Stimulated activated CD4-positive, alpha-beta T cell treated with anti-CD3 and anti-CD28 coated beads, Interleukin-4, amount 100 ng/mL, for 4 hours (primary cell): ENCODE measurements at places on chromosomes 1 and 21.
A peak's percentile ranks its signal among the peaks of the same experiment; 100 is the strongest.

DNA sequence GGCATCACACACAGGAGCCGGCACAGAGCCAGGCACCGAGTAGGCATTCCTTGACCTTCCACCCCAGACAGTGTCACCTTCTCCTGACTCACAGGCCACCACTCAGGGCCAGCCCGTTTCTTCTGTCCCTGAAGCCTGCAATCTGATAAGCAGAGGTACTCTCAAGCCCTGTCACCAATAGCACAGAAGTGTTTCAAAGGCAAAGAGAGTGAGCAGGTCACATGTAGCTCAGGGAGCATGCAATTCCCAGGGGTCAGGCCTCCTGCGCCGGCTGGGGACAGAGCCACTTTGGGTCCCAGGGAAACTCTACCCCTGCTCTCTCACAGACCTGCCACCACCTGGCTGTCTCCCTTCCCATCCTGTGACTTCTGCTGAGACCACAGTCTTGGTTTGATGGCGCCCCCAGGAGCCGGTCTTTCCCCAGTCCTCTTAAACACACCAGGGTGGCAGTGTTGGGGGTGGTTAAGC is 13.2 kb downstream of the CAPN9 start:
- no peak for DNase-seq

DNA sequence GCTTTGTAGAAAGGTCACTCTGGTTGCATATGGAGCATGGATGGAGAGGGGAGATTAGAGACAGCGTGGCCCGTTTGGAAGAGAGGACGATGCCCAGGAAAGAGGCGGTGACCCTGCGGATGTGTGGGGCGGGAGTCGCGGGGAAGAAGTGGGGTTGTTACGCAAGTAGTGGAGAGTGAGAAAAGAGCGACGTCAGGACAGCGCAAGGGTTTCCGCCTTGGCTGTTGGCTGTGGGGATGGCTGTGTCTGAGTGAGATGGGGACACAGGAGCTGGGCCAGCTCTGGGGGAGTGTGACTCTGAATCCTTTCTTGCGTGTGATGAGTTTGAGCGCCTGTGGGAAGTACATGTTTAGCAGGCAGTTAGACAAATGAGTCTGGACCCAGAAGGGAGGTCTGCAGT is 3.8 kb downstream of the B4GALT2 start:
- DNase-seq = no peak

DNA sequence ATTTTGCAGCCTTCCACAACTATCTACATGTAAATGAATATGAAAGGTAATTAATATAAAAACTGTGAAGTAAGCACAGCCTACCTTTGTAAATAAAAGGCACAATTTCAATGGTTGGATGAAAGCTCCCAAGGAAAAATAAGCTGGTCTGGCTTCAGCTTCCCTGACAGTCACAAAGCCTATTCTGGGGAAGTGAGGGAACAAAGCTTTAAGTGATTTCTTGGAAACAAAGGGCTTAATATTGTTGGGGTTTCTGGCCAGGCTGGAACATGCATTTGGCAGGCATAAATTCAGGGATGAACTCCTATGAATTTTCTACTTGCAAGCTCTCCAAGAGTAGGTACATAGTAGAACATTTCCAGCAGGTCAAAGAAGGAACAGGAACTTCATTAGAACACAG is 17.3 kb downstream of the BCAS2 start:
- no peak for DNase-seq

GRCh38 chr21:34598931-34599400 is 15.9 kb downstream of the RCAN1 start:
- no peak for DNase-seq

- DNase-seq = no peak
These were observed 13.1 kb downstream of the UBIAD1 start for GRCh38 chr1:11285883-11286734.

DNA sequence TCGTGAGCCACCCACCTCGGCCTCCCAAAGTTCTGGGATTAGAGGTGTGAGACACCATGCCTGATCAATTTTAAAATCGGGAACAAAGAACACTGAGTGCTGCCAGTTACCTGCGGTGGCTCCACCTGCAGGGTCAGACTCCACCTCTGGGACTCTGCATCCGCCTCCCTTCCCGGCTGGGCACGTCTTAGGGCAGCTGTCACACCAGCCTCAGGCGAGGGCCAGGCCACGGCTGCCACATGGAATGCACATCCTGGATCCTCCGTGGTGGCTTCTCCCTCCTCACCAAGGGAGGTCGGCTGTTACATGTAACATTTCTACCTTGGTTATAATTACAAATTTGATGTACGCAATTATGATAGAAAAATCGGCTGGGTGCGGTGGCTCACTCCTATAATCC is 5.9 kb upstream of the MXRA8 start:
- no peak for DNase-seq

GRCh38 chr1:30710407-30710806 is 13.0 kb downstream of the MATN1 start:
- no peak for DNase-seq

DNA sequence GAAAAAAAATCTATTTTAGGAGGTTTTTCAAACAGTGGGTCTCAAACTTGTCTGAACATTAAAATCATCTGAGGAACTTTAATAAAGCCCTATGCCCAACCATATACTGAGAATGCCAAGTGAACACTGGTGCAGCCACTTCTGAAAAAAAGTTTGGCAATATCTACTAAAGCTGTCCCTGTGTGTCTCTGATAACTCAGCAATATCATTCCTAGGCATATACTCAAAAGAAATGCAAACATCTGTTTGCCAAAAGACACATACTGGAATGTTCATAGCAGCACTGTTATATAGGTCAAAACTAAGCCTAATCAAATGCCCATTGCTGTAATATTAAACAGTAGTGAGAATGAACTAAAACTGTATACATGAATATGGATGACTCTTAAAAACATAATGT is 74.2 kb upstream of the RGS4 start:
- no peak for DNase-seq

GRCh38 chr1:219460081-219460895 is 152.6 kb downstream of the ZC3H11B start:
- no peak for DNase-seq

DNA sequence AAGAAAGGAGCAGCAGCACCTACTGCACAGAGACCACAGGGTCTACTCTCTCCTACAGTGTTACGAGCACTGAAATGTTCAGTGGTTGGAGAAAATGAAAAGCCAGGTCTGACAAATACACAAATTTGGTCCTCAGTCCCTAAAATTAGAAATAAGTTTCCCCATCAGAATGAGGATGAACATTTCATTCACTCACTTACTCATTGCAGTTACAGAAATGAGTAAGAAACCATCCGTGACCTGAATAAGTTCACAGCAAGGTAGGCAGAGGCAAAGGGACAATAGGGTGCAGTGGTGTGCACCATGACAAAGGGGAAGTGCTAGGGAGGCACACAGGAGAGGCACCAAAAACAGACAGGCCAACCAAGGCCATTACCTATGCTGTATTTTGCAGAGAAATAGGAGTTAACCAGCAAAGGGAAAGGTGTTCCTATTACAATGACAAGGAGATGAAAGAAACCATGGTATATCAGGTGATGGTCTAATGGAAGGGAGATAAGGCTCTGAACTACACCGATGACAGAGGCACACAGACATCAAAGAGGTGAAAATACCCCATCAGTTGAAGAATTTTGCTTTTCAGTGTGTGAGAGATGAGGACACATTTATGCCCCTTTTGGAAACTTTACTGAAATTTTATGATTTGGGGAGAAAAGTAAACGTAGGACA is 29.4 kb downstream of the VAV3 start:
- DNase-seq = no peak

DNA sequence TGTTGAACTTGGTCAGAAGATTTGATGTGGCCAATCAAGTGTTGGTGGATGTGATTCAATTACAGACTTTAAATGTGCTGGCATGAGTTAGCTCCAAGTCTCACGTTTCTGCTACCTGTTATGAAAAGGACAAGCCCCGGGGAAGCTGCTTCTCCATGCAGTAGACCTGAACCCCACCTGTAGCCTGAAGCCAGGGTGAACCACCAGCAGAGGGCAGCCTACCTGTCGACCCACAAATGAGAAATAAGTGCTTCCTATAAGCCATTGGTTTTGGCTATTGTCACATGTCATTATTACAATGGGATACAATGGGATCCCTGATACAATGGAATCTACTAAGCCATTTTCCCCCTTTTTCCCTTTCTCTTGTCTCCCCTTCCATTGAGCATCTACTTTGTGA is 230.2 kb downstream of the PRDM2 start:
- DNase-seq = peak; percentile 11

- DNase-seq = no peak
These were observed 138.8 kb downstream of the HHAT start for GRCh38 chr1:210467440-210468043.

- DNase-seq = no peak
These were observed 27.5 kb downstream of the EDN2 start for GRCh38 chr1:41456847-41457540.

DNA sequence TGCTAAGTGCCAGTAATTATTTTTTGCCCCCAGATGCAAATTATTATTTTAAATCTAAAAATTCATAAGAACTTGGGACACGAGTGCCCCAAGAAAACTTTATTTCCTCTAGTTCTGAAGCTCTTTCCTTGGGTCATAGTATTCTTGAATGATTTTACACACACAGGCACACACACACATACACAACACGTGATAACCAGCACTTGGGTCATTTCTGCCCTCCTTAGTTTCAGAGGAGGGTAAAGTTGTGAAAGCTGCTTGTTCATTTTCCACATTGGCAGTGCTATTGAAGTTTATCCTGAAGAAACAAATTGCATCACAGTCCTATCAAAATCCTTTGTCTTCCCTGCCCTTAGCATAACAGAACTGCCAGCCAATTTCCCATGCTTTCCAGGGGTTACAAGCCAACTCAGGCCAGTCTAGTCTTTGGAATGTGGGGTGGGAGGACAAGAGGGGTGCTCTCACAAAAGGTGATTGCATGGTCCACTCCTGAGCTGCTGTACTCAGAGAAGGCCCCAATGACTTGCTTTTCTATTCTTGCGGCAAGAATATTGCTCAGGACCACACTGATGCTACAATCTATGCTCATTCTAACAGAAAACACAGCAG is 98.5 kb upstream of the POGK start:
- no peak for DNase-seq

DNA sequence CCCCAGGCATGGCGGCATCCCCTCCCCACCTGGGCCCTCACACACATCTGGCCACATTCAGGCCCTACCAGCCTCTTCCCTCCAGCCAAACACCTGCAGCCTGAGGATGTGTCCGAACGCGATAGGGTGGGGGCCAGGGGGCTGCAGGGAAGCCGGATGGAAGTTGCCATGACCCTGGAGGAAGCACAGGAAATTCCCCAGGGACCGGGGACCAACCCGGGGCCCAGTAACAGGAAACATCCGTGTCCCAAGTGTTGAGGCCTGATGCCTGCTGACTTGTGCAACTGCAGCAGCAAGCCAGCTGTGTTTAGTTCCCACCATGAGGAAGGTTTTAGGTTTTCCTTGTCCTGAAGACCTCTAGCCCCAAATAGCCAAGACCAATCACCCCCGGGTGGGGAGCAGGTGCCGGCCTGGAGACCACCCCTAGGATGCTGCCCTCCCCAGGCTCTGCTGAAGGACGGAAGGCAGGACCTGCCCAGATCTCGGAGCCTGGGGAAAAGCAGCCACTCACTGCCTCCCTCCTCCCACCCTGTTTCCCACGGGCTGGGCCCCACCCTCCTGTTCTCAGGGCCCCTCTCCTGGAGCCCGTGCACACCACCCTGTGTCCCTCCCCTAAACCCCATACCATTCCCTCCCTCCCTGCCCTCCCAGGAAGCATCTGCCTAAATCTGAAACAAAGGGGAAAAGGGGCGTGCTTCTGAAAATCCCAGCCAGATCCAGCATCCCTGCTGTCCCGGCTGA is 29.8 kb downstream of the MEGF6 start:
- no peak for DNase-seq

DNA sequence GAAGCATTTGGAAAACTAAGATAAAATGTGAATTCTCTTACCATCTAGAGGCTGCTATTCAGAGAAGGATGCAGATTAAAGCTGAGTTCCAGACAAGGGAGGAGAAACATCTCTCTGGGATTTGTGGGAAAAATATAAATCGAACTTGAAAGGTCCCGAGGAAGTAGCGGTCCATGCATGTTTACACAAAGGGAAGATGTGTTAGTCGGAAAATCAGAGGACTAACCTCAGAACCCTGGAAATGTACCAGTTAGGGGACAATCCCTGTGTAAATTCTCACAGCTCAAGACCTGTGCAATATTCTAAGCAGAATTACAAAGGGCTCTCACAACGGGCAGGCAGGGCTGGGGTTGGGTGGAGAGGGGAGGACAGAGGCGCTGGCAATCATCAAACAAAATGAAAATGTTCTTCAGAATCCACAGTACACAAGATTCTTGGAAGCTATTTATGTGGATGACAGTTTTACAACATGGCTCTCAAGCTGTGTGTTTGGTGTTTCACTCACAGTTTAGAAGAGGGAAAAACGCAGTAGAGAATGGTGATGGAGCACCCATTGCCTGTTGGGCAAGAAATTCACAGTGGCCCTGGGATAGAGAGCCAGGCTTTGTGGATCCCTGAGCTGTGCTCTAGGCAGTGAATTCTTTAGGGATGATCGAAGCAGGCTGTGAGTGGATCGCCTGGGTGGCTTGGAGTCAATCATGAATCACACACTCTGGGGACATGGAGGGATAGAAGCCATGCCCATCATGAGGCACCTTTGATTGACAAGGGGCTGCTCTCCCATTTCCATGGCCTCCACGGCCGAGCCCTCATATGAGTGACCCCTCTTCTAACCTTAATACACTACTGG is 47.6 kb downstream of the KCNJ6 start:
- no peak for DNase-seq

DNA sequence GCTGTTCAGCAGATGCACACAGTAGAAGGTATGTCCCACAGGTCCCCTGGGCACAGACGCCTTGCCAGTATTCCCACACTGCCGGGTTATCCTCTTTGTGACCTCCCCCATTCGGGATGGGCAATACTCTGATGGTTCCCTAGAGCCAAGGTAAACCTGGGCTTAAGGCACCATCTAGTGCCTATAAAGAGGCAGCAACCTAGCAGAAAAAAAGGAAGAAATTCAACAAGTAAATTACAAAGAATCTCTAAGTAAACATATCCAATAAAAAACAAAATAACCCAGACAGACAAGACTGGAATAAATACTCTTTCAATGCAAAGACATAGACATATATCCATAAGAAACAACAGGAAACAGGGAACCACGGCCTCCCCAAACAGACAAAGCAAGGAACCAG is 39.4 kb downstream of the HSF2BP start:
- DNase-seq = no peak

DNA sequence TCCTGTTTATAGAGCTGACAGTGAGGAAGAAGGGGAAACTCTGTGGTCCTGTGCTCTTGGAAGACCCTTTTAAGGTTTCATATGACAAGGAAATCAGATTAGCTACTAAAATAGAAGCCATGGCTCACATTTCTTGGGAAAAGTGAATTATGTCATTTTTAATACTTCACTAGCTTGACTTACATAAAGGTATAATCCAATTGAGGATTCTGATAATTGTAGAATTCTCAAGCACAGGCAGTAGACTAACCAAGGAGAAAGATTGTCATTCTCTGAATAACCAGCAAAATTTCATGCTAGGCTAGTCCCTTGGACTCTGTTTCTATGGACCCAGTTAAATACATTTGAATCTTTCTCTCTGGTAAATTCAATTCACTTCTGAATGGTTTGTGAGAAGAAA is 613.0 kb upstream of the BEND5 start:
- no peak for DNase-seq
